SJSA1 (cell line): ENCODE measurements at places on chromosomes 5 and 9. TPM values are rescaled to one million over a fixed set of nuclear protein-coding genes. Genes with fewer than 3 reads are reported as not detected.

The SPINK6 gene
- total RNA-seq = not detected in 2 replicates

- peak; percentile 78 for DNase-seq
These were observed 24.4 kb downstream of the CYFIP2 start for GRCh38 chr5:157290156-157290980.

GRCh38 chr5:123496892-123497291, 15.1 kb upstream of the CSNK1G3 start:
- DNase-seq = no peak

The BHMT2 gene
- total RNA-seq = not detected in 2 replicates

The CTSV gene
- total RNA-seq = 0.05 TPM in 1 of 2 replicates, not detected in the other

GRCh38 chr5:112940670-112941069, 18.6 kb upstream of the REEP5 start:
- DNase-seq = no peak

DNA sequence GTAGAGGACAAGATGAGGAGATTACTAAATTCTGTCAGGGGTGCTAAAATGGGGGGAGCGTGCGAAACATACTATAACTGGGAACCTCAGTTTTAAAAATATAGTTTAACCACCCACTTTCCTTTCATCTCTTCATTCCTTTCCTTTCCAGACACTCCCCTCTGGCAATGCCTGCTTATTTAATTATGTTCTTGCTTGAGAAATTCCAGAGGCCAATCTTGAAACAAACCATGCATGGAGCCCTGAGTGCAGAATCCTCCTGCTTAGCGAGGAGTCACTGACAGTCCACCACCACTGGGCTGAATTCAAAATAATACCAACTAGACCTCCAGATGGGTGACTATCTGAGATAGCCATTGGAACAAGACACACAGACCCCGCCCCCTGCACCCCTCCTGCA, 29.7 kb upstream of the C9orf72 start:
- DNase-seq = no peak

- DNase-seq = no peak
These were observed 138.4 kb downstream of the LHFPL2 start for GRCh38 chr5:78509884-78510769.

DNA sequence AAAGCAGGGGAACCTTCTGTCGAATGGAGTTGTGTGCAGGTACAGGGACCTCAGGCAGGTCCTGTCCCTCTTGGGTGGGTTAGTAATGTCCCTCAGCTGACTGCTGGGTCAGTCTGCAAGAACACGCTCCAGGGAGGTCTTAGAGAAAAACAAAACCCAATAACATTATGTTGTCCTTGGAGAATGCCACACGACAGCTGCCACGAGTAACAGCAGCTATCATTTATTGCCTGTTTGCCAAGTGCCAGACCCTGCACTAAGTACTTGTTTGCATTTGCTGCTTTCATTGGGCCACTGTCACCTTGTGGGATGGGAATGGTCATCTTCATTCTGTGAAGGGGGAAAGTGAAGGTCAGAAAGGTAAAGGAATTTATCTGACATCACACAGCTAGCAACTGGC, 310.3 kb downstream of the SLIT3 start:
- peak; percentile 26 for DNase-seq

The IFNB1 gene
- total RNA-seq = not detected in 2 replicates

The HMCN2 gene
- total RNA-seq = 1.2 and 1.9 TPM in 2 replicates

The GNA14 gene
- 0.45 TPM in 1 of 2 replicates, not detected in the other for total RNA-seq

DNA sequence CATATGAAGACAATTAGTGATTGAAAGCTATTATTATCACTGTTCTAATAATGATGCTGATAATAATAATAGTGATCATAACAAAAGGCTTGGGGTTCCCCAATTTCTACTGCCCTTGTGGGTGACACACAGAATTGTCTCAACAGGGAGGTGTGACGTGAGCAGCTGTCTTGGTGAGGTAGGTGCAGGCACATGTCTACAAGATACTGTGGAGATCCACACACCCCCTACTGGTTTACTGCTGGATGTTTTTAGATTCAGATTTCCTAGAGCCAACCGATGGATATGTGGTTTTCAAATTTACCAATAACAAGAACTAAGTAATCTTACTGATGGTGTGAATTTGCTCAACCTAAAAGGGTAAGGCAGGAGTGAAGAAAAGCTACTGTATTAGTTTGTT, 139.0 kb downstream of the TARS1 start:
- DNase-seq = no peak

The CCDC187 gene
- not detected in 2 replicates for total RNA-seq

GRCh38 chr9:86665416-86665815, 281.9 kb downstream of the GAS1 start:
- DNase-seq = no peak

DNA sequence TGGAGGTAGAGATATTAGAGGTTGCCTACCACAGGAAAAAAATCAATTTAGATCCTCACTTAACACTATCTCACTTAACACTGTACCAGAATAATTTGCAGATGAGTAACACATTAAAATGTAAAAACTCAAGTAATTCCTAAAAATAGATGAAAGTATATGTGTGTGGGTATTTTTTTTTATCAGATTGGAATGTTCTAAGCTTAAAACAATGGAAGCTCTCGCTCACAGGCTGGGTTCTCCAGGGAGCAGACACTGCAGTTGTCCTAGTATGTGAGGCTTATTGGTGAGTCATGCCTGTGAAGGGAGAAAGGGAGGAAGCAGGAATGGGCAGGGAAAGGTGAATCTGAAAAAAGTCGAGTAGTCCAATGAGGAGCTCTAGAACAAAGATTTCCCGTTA, 181.3 kb upstream of the ZNF608 start:
- peak; percentile 85 for DNase-seq

The PALM2AKAP2 gene
- 18.2 and 35.7 TPM in 2 replicates for total RNA-seq

GRCh38 chr5:176570044-176570443, 20.9 kb downstream of the CDHR2 start:
- no peak for DNase-seq

The HINT2 gene
- total RNA-seq = 21.4 and 41.3 TPM in 2 replicates

DNA sequence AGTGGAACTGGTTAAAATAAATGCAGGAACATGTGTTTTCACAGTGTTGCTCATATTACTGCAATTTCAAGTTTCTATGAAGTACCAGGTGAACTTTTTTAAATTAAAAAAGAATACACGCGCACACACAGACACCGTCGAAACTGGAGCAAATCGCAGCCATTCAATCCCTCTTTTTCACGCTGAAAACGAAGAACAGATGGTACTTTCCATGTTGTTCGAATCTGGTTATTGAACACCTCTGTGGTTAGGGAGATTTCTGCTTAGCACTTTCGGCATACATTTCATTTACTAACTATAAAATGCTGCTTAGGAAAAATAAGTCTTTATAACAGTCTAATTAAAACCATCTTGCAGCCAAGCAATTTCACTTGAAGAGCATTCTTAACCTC, 6.8 kb downstream of the ZNF608 start:
- DNase-seq = no peak

- no peak for DNase-seq
These were observed 147.8 kb downstream of the AOPEP start for GRCh38 chr9:94874316-94874715.

DNA sequence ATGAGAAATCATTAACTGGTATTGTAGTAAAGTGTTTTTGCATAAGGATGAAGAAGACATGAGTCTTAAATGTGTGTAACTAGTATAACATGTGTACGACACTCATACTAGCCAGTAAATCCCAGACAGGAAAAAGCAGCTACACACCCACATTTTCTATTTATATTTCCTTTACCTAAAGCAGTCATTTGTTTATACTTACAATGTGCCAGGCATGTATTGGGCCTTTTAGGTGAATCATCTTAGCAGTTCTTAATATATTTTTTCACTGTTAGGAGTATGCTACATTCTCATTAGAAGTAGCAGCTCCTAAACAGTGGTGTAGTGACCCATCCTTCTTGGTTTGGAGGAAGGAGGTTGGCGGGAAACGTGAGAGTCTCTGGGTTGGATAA, 55.8 kb upstream of the TMC1 start:
- DNase-seq = no peak

DNA sequence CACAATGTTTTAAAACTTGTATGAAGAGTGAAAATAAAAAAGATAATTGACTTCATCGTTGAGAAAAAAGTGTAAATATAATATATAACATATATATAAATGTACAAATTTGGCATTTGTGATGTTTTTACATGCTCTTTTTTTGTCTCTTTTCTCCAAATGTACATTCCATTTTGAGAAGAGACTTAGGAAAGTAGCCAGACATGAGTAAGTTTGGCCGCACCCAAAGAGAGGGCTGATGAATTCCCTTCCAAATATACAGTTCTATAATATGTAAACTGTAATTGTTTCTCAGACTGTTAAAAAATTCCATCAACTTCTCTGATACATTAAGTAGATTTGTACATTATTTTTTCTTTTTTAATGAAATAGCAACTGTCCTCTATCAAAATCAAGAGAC, 193.2 kb upstream of the MAP3K1 start:
- no peak for DNase-seq
